ENCODE measurements at places on chromosomes 5 and 9.

DNA sequence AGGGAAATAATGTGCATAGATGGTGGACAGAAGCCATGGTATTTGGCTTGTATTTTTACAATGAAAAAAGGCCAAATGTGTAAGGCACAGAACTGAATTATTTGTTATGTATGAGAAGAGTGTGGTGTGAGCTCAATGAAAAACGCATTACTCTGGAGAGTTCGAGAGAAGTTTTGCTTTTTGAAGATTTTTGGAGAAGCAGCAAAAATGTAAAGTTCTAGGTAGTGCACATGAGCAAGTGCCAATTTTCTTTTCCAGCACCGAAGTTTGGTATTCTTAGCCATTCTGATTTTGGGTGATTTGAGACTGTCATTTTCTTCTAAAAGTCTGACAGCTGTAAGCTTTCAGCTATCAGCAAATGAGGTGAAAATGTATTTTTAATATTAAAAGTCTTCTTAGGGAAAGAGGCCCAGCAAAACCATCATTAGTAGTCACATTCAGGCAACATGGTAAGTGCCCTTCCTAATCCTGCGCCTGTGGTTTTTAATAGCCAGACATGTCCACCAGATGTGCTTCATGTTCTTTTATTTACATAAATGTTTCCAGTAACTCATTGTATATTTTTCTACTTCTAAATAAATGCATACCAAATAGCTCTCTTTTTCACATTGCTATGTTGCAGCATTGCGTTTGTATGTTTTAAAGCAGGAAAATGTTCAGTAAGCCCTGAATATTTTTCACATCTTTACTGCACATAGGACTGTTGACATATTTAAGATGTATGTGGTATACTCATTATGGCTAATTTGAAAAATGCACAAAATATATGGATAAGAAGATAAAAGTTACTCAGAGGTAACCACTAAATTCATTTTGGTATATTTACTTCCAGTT lies 50.4 kb downstream of the RASGRF2 start:
- no peak for DNase-seq

- DNase-seq = no peak
These were observed 74.3 kb downstream of the MUSK start for GRCh38 chr9:110742741-110743371.

DNA sequence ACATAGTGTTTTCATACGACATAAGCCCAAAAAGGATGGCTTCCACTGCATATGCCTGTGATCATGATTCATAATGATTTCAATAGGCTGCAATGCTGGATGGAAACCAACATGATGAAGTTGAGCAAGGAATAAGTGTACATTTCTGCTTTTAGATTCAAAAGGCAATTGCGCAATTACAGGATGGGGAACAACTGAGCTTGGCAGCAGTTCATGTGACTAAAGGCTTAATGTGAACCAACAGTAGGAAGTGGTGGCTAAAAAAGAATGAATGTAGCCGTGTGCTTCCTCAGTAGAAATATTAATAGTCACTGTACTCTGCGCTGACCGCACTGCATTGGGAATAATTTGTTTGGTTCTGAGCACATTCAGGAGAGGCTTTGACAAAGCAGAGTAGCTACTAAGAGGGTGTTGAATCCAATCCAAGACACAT lies 51.2 kb downstream of the SLC1A3 start:
- no peak for DNase-seq

- DNase-seq = no peak
These were observed 35.6 kb upstream of the ANXA1 start for GRCh38 chr9:73116031-73116430.

DNA sequence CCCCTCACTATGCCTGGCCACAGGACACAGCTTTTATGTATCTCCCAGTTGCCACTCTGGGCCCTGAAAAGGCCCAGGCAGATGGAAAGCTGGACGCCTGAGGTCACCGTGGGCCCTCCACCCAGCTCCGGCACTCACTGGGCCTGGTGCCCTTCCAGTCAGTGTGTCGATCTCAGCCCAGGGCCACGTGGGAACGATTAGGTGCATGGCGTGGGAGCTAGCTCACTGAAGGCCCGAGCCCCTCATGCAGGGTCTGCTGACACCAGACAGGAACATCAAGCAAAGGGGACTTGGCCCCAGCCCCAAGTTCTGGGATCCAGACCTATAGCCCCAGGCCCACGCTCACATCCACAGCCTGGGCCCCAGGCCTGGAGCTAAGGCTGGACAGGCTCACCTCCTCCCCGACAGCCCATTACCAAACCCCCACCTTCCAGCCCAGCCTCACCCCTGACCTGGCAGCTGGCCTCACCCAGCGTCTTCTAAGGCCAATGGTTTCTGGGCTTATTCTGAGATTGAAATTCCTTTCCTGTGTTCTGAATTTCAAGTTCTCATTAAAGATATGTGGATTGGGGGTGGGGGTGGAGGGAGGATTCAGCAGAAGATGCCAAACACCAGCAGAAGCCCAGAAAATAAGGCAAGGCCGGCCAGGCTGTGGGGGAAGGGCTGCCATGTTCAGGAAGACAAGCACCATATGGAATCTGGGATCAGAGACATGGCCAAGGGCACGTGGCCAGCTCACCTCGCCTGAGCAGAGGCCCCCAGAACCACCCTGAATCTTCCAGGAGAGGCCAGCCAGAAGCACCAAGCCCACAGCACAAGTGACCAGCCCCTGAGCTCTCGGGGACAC lies 74.5 kb downstream of the ADAMTS2 start:
- no peak for DNase-seq

- no peak for DNase-seq
These were observed 23.4 kb downstream of the URM1 start for GRCh38 chr9:128394379-128395168.

- no peak for DNase-seq
These were observed 46.9 kb upstream of the HSPA9 start for GRCh38 chr5:138622051-138622450.
